T1000 (cell line): ENCODE measurements at places on chromosomes 3 and 15.
A peak's percentile ranks its signal among the peaks of the same experiment; 100 is the strongest.

DNA sequence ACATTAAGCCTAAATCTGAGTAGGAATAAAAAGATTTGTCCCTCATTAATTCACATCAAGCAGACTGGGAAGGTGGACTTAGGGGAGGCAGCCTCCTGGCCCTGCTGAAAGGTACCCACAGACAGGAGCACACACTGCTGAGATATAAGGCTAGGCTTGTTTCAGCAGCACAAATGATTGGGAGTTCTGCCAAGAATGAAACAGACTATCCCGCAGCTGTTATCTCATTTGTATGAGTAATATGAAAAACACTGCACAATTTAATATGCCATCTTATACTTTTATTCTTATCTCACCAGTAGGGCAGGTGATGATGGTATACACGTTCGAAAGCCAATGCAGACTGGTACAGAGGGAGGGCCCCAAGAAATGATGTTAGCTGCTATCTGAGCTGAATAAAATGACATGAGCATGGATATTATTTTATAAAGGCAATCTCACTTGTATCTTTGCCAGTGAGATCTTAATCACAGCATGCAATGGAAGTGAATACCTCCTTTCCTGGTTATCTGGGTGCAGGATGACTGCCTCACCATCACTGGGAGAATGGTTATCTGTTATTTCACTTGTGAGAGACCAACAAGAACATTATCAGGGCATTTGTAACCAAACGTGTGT, 258.7 kb upstream of the PPP2R3A start:
- DNase-seq: no peak

DNA sequence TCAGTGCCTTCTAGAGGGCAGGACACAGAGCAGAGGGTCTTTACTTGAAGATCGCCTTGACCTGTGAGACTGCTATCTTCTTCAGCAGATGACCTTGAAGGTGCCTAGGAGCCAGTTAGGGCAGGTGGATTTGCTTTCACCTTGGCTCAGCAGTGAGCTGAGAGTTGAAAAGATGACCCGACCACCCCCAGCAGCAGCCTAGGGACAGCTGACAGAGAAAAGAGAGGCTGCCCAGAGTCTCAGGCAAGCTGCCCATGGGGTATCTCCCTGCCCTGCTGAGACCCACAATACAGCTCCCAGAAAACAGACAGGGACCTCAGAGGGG, 453 bp upstream of the LTF start:
- no peak for DNase-seq

DNA sequence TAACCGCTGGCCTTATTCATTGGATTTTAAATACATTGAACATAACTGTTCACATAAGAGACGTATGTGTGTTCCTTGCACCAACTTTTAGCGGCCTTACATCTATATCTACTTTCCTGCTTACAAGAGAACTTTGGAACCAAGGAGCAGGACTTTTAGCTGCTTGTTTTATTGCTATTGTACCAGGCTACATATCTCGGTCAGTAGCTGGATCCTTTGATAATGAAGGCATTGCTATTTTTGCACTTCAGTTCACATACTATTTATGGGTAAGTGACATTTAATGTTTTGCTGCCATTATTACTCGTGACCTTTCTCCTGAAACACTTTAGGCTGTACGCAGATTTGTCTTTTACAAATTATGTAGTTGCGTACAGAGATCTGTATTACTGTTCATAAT, 47.1 kb downstream of the STT3B start:
- DNase-seq: no peak

GRCh38 chr15:31439328-31439727, 112.7 kb downstream of the KLF13 start:
- no peak for DNase-seq

GRCh38 chr15:68658641-68659358, 80.0 kb downstream of the CORO2B start:
- no peak for DNase-seq

DNA sequence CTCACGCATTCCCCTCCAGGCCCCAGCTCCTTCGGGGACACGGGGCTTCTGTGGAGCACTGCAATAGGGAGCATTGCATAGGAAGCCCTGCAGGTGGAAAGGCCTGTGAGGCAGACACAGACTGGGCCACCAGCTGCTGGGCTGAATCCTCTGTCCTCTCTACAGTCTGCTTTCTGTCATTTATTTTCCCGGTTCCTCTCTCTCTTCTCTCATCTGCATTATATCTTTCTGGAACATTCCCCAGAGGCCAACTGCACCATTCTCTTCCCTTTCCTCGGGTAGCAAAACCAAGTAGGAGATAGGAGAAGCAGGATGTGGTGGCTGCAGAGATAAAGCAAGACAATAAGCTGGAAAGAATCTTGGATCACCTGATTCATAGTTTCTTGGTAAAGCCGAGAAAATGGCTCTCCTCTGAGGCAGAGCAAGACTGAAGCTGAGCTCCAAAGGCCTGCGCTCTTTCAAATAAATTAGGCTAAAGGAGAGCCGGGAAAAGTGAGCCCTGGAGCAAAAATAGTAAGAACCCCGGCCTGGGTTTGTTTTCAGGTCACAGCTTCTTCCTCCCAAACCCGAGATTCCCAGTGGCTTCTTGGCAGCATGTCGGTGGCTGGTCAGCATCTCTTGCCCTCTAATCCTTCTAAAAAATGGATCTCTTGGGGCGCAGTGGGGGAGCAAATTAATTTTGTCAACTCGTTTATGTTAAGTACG, 5.3 kb downstream of the TM4SF4 start:
- DNase-seq: no peak

DNA sequence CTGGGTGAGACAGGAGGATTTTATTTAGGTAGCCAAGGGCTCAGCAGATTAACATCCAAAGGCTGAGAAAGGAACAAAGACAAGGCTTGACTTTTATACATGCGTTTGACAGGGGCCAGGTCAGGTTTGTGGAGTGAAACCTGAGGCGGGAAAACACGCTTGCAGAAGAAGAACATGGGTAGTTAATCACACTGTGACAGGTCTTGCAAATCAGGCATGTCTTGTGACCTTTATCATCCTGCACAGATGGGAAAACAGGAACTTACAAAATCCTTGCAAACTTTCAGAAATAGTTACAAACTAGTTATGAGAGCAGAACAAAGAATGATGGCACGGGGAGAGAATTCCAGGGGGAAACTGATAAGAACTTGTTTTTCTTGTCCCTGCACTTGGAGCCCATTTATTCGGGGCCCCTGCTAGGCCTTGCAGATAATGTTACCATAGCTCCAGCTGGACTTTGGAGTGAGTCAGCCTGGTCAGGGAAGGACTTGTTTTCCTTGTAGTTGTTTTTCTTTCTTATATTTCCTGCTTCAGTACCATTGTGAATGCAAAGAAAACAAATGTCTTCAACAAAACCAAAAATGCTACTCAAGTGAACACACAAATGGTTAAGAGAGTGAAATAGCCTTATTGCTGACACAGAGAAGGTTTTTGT, 965.9 kb upstream of the ROBO1 start:
- DNase-seq: peak; percentile 8

DNA sequence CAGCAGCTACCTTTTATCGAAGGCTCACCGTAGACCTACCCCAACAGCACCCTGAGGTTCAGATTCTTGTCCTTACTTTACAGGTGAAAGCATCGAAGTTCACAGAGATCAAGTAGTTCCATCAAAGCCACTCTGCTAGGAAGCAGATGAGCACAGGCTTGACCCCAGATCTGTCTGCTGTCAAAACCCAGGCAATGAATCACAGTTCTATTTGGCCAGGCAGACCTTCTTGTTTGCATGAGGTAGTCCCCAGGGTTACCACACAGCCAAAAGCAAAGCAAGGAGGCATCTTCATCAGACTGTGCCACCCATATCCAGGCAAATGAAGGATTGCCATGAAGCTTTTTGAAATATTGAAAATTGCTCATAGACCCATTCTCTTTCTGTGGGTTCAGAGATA, 33.0 kb downstream of the HES1 start:
- DNase-seq: no peak

GRCh38 chr15:97168704-97169475, 791.6 kb upstream of the ARRDC4 start:
- DNase-seq: no peak

DNA sequence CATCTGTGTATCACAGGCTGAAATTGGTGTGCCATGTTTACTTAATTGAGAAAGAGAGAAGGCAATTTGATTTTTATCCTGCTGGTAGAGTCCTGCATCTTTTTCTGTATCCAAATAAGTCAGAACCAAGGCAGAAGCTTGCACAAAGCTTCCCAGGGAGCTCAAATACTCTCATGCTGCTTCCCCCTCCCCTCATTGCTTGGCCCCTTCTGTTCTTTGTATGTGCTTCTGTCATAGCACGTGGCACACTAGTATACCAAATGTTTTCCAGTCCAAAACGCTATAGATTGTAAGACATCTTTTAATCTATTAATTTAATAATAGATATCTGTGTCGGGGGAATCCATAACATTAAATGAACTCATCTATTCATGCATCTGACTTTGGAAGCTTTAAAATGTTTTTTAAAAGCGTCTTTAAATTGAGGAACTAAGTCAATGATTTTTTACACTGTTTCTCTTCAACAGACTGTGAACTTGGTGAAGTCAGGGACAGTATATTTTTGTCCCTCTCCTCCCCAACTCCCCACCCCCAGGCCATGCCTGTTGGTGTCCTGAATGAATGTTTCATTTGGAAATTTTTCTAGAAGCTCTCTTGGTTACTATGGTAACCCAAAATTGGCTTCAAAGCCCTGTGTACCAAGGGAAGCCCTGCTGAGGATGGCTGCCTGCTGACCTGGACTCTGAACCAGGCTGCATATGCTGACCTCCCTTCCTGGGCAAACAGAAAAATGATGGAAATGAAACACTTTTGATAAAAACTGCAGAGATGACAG, 26.2 kb upstream of the SLC35G2 start:
- no peak for DNase-seq

DNA sequence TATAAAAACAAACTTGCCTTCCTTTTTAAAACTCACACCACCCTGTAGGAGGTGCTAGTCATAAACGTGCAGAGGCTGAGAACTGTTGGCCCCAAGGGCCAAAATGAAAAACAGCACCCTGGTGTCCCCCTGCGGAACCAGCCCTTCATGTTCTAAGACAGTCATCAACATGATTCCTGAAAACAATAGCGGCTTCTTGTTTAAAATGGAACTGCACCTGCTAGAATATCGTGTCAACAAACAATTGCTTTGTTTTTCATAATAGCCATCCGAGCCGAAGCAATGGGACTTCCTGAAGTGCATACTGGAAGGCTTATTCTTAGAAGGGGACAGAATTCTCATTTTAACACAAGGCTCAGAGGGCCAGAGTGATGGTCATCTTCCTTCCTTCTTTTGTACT, 43.7 kb downstream of the MECOM start:
- DNase-seq: no peak

- DNase-seq: no peak
These were observed 160.5 kb downstream of the ANO10 start for GRCh38 chr3:43461345-43461744.

- no peak for DNase-seq
These were observed 497 bp upstream of the CLASP2 start for GRCh38 chr3:33718595-33718907.

DNA sequence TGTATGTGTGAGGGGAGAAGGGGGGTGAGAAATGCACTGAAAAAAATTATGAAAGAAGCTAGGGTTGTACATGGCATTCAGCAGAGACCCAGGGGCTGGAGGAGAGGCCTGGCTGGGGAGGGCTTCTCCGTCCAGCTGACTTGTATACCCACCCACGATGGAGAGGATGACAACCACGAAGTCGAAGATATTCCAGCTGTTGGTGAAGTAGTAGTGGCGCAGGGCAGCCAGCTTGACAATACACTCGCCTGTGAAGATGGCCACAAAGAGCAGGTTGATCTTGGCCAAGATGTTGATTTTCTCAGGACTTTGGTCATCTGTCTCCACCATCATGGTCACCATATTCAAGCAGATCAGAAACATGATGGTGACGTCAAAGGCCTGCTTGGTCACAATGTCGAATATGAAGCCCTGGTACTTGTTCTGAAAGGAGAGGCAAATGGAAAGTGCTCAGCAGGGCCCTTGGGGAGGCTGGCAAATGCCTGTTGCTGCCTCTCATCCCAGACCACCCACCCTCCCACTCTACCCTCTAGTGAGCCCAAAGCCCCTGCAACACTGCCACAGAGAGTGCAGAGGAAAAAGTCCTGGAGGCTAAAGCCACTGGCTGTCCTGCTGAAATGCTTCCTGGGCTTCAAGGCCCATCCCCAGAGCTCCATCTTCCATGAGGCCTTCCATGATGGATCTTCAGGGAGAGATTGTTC, 58.1 kb downstream of the EXOG start:
- no peak for DNase-seq

DNA sequence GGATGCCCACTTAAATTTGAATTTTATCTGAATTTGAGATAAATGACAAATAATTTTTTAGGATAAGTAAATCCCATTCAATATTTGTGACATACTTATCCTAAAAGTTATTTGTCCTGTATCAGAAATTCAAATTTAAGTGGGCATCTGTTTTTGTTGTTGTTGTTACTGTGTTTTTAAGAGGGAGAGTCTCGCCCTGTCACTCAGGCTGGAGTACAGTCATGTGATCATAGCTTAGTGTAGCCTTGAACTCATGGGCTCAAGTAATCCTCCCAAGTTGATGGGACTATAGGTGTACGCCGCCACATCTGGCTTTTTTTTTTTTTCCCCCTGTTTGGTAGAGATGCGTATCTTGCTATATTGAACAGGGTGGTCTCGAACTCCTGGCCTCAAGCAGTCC, 283.0 kb downstream of the PTPRG start:
- DNase-seq: no peak

DNA sequence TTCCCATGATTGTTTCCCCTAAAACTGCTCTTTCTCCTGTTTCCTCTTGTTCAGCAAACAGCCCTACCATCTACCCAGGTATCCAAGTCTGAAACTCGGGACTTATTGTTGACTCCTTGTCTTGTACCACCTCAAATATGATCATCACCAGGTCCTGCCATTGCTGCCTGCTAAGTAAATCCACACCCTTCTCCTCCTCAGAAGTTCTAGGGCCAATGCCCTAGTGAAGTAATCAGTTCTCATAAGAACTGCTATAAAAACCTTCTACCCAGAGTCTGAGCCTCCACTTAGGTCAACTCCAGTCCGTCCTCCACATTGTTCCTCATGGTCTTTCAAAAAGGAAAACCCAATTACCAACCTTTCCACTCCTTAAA, 77.0 kb upstream of the IL12A start:
- DNase-seq: no peak

GRCh38 chr3:161406594-161407555, 35.6 kb upstream of the SPTSSB start:
- DNase-seq: no peak

DNA sequence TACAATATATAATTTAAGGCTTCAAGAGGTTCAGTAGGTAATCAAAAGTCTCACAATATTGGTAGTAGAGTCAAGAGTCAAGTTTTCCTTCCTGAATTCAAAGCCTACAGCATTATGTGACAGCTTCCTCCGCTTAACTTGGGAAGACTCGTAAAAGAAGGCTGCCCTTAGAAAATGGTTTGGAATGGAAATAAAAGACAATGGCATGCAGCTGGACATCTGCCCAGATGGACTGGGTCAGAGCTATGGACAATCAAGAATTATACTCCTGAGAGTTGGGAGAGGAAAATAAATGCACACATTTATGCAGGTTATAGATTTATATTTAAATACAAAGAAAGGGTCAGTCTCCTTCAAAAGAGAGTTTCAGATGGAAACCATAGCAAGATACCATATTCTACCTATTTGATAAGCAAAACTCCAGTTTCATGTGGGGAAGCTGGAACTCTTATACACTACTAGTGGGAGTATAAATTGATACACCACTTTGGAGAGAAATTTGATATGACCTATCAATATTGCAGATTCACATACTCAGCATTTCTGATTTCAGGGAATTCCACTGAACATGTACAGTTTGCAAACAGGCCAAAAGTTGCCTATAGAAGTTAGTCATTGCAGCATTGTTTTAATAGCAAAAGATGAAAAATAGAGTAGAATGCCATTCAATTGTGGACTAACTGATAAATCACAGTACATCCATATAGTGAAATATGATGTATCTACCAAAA, 6.1 kb downstream of the CRYBG3 start:
- DNase-seq: no peak

- DNase-seq: no peak
These were observed 2.2 kb downstream of the ABCC5 start for GRCh38 chr3:184015381-184016019.
